ENCODE measurements at places on chromosomes 16 and 17.
A peak's percentile ranks its signal among the peaks of the same experiment; 100 is the strongest.

DNA sequence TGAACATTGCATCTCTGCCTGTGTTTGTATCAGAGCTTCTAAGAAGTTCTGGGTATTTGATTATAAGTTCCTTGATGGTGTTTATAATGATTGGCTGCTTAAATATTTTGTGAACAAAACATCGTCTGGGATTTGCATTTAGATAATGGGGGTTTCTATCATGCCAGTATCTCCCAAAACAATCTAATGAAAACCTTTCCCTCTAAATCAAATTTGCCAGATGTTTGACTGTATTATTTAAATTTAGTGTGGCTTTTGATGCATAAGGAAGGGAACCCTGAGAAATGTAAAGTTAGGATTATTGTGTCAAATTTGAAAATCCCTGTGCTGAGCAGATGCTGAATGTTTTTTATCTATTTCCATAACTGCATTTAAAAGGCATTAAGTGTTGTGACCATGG is 159.9 kb downstream of the HS3ST3A1 start:
- DNase-seq, result no peak

DNA sequence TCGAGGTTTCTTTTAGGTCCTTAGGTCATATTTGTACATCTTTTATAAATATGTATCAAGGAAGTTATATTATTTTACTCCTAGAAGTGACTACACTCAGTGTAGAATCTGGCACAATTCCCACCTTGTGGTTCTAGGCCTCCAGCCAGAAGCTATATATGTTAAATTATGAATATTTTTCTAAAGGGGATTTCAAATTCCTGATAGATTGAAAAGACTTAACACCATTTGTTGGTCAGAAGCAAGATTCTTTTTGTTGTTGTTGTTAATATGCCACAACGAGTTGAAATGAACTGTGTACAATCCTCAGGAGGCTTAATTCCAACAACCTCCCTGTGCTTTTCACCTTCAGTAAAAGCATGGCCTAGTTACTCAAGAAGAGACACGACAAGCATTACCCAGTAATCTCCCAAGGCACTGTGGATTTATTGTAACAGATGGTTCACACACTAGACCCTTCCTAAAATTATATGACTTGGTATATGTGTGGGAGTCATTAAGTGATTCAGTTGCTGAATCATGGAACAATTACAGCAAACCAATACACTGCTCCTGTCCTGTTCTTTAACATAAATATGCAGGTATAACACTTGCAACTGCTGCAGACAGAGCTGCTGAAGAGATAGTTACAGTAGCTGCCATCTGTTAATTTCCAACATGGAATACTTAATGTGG is 964.4 kb upstream of the GOT2 start:
- no peak for DNase-seq

DNA sequence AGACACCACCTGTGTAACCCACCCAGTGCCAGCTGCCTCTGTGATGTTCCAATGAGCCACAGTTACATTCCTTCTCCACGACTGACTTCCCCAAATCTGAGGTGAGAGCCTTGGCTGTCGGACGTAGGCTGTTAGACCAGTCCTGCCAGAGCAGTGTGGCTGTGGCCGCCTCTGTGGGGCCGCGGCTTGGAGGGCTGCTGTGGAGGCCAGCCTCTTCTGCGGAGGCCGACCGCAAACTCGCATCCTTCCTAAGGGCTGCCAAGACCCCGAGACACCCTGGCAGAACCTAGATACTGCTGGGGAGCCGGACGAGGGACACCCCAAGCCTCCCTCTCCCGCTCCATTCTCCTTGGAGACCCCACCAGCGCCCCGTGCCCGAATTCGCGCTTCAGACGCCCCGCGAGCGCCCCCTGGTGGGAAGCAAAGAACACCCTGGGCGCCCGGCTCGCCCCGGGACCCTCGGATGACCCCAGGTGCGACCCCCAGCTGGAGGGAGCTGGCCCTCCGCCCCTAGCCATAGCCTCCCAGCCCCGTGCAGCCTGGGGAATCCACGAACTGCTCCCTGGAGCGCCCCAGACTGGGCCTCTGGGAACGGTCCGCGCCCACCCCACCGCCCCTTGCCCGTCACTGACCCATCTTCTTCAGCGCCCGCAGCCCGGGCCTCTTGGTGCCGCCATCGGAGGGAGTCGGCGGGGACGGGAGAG is 547 bp downstream of the PLCD3 start:
- DNase-seq, result peak; percentile 66

- no peak for DNase-seq
These were observed 17.8 kb downstream of the TTLL6 start for GRCh38 chr17:48799069-48799723.

- DNase-seq, result peak; percentile 88
These were observed 8.3 kb downstream of the MRPL28 start for GRCh38 chr16:361872-362701.

- DNase-seq, result peak; percentile 9
These were observed 24.8 kb upstream of the BPTF start for GRCh38 chr17:67800495-67800928.

- peak; percentile 26 for DNase-seq
These were observed 14.6 kb downstream of the ALOX12B start for GRCh38 chr17:8072729-8073461.

GRCh38 chr16:637081-638018 is 1.2 kb upstream of the METTL26 start:
- no peak for DNase-seq

GRCh38 chr16:88941913-88942909 is 34.8 kb downstream of the CBFA2T3 start:
- DNase-seq, result peak; percentile 43

- DNase-seq, result no peak
These were observed 34.7 kb downstream of the MYO15A start for GRCh38 chr17:18143044-18143936.
